ENCODE measurements at places on chromosomes 6 and 20. TPM values are rescaled to one million over a fixed set of nuclear protein-coding genes. Genes with fewer than 3 reads are reported as not detected.

Gene TAB2
- total RNA-seq: 20.9 TPM

Gene EYA2
- not detected for total RNA-seq

Gene OR2W1
- not detected for total RNA-seq

Gene GRIK2
- 0.12 TPM for total RNA-seq

Gene SYNCRIP
- 124 TPM for total RNA-seq

Gene ADGB
- not detected for total RNA-seq

Gene MLN
- total RNA-seq: not detected

Gene TUBB2B
- 17.1 TPM for total RNA-seq

Gene ANKS1A
- total RNA-seq: 5.5 TPM

Data from A172 (cell line).